Effector CD4-positive, alpha-beta T cell (primary cell): ENCODE measurements at places on chromosomes 7 and 10.
A peak's percentile ranks its signal among the peaks of the same experiment; 100 is the strongest.

DNA sequence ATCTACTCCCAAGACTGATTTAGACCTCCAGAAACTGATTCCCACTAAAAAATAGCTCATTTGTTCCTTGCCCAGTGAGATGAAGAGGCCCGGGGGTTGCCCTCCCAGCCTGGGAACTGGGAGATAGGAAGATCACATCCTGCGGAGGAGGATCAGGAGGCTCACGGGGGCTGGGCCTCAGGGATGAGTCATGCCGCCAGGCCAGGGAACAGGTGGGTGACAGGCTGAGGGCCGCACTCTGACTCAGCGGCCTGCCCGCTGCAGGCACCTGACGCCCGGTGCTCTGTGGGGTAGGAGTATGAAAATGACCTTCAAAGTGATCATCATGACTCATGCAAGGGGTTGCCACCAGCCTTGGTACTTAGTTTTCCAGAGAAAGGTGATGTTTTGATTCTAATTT lies 104.5 kb upstream of the ZPBP start:
- peak; percentile 24 for DNase-seq

- no peak for DNase-seq
Observed at GRCh38 chr10:71534568-71535194, 138.0 kb downstream of the CDH23 start.

DNA sequence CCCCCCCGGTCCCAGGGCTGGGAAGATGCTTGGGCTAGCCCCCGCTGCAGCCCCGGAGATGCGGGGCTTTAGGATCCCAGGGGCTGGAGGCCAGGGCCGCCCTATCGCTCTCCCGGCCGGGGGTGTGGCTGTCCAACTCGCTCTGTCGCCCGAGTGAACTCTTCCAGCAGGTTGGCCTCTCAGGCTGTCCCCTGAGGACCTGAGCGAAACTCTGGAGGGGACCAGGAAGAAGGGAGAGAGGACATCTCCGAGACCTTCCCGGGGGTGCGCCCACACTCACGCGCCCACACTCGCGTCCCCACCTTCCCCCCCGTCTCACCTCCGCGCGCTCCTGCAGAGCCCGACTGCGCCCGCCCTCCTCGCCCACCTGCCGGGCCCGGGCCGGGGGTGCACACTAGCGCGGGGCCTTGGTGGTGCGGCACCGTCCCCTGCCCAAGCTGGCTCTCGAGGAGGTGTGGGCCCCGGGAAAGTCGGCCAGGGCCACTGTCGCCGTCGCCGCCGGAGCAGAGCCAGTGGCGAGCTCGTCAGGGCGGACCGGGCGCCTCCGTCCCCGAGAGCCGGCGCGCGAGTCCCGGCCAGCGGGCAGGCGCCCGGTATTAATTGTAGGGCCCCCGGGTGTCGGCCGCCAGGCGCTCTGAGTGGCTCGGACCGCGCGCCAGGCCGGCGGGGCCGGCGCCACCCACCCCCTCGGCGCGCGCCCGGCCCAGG lies 101.7 kb upstream of the SVIL start:
- DNase-seq, result peak; percentile 3

DNA sequence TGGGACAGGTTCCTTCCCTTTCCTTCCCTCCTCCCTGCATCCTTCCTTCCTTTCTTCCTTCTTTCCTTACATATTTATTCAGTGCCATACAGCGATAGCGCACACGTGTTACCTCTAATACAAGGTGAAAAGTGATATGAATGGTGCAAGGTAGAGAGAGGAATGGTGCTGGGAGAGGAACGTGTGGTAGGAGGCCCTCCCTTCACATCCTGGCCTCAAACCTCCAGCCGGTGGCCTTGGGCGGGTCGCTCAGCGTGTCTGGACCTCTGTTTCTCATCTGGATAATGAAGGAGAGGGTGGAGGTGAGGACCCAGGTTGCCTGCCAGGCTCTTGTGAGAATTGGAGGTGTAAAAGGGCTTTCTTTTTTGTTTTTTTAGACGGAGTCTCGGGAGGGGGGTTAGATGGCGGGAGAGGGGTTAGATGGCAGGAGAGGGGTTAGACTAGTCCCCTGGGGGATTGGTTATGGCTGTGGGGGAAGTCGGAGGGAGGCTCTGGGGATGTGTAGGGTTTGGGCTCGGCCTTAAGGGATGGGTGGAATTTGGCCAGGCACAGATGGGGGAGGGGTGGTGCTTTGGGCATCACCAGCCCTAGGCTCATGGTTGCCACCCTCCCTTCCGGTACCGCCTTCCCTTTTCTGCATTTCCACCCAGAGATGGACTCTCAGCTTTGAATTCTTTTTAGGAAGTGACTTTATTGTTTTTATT lies 14.9 kb downstream of the CHST3 start:
- no peak for DNase-seq

- no peak for DNase-seq
Observed at GRCh38 chr10:85600744-85601081, 765.9 kb downstream of the GRID1 start.

DNA sequence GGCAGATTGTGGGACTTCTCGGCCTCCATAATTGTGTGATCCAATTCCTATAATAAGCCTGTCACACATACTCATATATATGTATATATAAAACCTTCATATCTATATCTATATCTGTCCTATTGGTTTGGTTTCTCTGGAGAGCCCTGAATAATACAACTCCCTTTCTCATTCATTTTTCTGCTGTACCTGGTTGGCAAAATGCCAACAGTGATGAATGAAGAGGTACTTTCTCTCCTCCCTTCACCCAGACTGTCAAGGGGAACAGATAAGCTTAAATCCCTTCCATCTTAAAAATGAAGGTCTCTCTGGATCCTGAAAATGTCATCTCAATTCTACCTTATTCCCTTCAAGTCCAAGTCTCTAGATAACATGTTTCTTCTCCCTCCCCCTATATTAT lies 60.3 kb upstream of the FOXP2 start:
- no peak for DNase-seq

GRCh38 chr10:31612082-31612481 lies 293.1 kb downstream of the ZEB1 start:
- DNase-seq, result no peak

DNA sequence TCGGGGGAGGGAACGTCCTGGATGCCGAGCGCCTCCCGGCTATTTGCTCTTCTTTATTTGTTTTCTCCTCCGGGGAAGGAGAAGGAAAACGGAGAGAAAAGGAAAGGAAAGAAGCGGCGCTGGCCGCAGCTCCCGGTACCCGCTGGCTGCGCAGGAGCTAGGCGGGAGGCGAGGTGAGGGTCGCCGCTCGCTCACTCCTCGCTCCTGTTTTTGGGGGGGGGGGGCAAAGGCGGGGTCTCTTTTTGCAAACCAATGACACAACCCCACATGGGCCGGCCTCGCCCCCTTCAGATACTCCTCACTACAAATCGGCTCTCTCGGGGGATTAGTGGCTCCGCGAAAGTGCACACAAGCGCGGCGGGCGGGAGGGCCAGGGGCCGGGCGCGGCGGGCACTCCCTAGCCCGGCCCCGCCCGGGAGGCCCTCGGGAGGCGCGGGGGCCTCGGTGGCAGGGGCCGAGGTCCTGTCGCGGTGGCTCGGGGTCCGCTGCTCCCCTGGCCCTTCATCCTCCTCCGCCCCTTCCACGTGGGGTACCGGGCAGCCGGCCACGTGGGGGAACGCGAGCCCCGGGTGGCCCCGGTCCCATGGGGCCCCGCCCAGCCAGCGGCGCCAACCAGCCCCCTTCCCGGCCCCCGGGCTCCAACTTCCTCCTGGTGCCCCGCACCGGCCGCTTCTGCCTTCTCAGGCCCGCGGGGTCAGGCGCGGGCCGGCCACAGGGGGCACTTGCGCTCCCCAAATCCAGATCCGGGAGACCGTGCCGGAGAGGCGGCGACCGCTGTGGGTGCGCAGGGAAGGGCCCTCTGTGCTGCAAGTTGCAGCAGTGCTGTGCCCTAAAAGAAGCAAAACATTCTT lies 718 bp upstream of the CTBP2 start:
- no peak for DNase-seq

DNA sequence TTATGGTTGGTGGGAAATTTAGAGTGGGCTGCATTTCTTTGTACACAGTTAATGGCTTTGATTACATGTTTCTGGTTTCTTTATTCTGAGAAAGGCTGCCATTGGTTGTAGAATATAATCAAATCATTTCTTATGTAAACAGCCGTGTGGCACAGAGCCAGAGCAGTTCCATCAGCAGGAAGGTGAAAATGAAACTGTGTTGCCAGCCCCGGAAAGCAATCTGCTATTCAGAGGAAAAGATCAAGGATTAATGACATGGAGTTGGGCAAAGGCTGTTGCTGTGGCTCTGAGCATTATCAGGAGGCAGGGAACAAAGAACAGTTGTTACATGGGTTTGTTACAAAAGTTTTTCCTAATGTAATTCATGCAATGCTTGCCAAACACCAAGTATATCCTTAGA lies 74.2 kb upstream of the ZNF716 start:
- DNase-seq, result no peak

DNA sequence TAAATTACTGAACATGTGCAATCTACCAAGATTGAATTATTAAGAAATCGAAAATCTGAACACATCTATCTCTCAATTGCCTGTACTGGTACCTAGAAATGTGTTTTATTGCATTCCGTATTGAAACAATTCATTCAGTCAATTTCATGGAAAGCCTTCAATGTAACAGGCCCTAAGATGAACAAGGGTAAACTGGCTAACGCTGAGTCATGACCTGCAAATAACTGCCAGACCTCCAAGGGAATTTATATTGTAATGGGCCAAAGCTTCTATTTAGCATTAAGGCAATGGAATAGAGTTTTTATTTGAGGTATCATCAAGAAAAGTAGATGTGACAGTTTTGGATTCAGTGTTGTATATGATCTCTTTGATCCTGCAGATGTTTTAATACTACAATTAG lies 49.9 kb upstream of the CD36 start:
- DNase-seq, result no peak

GRCh38 chr7:159139639-159140038 lies 5.0 kb downstream of the VIPR2 start:
- DNase-seq, result no peak

- DNase-seq, result peak; percentile 71
Observed at GRCh38 chr7:151448261-151449252, 8.6 kb upstream of the CRYGN start.

- no peak for DNase-seq
Observed at GRCh38 chr10:125565046-125565445, 117.9 kb downstream of the TEX36 start.

GRCh38 chr10:117666166-117666565 lies 123.6 kb downstream of the EMX2 start:
- DNase-seq, result no peak

DNA sequence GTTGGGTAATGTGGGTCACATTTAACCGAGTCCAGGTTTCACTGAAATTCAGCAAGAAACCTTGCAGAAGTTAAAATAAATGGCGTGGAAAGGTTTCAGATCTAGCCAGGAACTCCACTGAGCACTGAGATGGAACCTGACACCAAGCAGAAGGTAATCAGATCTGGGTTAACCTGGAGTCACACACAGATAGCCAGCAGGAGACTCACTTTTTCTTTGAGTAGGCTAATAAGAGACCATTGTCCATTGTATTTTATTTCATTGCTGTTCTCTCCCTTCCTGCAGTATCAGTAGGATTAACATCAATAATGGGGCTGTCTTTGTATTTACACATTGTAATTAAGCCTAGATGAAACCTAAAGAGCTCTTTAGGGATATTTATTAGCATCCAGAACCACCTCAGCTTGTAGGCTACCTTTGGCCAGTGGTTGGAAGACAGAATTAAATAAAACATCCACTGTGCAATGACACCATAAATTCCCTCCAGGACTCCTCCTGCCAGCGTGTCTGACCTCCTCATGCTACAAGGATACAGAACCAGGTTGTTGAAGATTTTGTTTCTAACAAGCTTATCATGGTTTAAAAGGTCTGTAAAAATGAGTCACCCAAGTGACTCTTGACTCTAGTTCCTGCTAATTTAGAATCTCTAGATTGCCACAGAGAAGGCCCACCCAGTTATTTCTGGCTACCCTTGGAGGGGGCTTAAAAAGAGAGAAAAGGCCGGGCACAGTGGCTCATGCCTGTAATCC lies 151.1 kb downstream of the SORCS1 start:
- DNase-seq, result no peak

GRCh38 chr10:725786-726185 lies 36.3 kb upstream of the DIP2C start:
- no peak for DNase-seq
